Skin of body (tissue), 3 donors: ENCODE measurements at places on chromosomes 7 and 10.

DNA sequence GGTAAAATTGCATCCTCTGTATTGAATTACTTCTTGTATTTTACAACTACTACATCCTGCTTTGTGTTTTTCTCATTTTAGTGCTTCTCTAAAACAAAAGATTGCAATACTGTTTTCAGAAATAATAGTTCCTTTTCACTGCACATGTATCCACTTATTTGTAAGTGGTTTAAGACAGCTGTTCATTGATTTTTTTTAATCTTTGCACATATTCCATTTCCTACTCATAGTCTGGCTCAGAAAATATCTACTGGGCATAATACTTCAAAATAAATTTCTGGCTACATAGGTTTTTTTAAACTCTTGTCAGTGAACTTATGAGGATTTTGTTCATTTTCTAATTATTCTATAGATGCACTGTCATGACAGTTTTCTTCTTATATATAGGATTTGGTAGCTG, 54.8 kb downstream of the SND1 start:
- no peak for DNase-seq

DNA sequence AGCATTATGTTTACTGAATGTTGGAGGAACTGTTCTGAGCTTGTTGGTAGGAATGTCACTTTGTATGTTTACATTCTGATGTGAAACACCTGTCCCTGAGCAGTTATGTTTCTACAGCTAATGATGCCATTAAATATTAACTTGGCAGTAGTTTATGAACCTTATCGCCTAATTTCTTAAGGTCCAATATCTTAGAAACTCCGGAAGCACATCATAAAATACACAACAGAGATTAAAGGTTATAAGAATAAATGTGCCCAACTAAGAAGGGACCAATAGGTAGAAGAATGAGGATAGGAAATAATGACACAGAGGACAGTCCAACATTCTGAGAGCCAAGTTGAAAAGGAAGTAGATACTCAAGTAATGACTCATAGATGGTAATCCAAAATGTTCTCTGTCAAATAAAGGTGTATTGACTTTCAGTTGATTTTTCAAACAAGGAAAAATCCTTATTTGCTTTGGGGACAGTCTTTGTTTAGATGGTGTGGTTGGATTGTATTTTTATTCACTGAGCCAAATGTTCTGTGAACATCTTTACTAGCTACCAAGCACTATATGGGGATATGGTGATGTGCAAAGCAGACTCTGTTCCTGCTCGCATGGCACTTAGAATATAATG, 31.9 kb downstream of the LCOR start:
- no peak for DNase-seq

- no peak for DNase-seq
Observed at GRCh38 chr10:31051703-31052102, 20.0 kb upstream of the ZNF438 start.

GRCh38 chr7:8354503-8354902, 78.9 kb upstream of the NXPH1 start:
- no peak for DNase-seq

- DNase-seq: no peak
Observed at GRCh38 chr10:4061441-4061951, 276.5 kb upstream of the KLF6 start.

DNA sequence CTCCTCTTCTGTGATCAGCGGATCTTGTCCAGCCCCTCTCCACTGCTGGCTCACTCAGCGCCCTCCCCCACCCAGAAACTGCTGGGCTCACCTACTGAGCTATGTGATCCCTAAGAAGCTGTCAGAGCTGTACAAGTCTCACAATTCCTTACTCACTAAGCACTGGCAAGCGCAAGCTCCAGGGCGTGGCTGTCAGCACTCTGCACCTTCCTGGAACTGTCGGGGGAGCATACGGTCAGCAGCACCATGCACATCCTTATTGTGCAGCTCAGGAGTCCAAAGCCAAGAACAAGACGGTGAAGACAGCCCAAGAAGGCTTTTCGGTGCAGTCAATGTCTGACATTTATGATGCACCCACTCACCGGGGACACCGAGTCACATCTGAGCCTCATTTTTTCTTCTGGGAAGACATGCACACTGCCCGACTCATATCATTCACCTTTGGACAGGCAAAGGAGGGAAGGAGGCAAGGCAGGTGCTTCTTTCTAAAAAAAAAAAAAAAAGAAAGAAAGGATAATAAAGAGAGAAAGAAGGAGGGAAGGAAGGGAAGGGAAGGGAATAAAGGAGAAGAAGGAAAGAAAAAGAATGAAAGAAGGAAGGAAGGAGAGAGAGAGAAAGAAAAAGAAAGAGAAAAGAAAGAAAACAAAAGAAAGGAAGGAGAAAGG, 56.3 kb downstream of the ASB13 start:
- DNase-seq: no peak

DNA sequence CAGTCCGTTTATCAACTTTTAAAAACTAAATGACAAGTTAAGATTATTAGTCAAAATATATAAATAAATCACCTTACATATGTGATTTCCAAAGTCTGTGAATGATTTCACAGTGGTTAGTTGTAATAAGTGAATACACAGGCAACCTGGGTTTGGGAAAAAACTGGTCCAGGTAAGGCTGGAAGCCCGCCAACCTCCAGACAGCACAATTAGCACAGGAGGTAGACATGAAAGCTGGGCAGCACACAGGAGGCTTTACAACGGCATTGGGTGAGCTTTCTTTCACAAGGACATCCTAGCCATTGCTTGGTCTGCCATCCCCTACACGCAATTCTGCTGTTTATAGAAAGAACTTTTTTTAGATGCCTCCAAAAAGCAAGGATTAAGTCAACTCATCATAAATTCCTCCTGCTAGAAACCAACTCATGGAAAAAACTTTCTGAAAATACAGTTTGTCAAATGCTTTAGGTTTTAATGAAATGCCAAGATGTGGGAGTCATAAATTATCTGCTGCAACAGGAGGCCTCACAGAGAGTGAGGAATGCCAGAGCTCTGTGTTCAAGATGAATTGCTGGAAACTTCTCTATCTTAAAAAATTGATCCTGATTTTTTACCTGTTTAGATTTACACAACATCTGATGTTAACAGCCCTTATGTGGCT, 346.8 kb upstream of the NFE2L3 start:
- DNase-seq: no peak

DNA sequence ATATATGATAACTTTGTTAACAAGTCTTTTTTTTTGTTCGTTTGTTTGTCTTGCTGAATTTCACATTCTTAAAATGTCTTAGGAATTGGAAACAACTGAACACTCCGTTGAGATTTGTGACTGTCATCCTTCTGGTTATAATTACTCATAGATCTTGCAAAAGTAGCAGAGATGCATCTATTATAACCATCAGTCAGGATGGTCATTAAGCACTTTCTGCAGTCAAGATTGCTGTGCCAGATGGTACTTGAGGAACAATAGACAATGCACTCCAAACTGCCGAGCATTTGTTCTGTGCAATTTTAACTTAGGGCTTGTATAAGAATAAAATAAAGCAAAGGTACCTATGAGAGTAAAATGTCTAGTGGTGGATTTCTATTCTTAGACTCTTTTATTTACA, 710.1 kb upstream of the KCND2 start:
- no peak for DNase-seq

DNA sequence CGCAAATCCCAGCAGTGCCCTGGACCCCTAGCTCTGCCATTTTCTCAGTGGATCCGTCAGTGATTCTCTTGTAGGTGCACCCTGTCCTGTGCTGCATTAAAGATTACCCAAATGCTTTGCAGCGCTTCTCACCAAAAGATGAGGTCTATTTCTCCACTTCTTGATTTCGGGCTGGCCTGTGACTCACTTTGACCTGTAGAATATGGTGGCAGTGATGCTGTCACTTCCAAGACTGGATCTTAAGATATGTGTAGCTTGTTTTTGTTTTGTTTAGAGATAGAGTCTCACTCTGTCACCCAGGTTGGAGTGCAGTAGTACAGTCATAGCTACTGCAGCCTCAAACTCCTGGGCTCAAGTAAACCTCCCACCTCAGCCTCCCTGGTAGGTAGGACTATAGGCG, 37.0 kb upstream of the ZMIZ1 start:
- DNase-seq: no peak

GRCh38 chr10:6460861-6461409, 119.1 kb downstream of the PRKCQ start:
- no peak for DNase-seq

DNA sequence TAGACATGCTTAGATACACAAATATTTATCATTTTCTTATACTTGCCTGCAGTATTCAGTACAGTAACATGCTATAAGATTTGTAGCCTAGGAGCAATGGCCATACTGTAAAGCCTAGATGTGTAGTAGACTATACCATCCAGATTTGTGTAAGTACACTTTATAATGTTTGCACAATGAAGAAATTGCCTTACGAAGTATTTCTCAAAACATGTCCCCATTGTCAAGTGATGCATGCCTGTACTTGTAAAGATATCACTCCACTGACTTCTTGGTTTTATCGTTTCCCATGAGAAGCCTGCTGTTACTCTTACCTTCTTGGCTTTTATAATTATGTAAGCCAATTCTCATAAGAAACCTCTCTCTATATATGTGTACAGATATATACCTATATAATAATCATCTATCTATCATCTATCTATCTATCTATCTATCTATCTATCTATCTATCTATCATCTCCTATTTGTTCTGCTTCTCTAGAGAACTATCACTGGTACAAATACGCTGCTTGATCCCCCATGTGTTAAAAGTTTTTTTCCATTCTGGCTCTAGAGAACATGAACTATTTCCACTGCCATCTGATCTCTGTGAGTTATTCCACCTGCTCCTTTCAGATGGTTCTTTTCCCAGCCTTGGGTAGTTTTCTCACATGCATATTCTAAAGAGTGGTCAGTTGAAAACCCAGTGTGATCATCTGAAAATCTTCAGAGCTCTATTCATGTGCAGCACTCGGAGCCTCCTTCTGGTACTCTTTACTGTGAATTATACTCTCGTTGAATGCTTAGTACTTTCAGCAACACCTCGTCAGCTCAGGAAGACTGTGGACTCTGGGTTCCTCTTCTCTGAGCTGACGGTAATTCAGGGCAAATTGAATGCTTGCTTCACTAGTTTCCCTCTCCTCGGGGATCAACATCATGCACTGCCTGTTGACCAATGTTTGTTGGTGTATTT, 14.5 kb upstream of the VCL start:
- no peak for DNase-seq

DNA sequence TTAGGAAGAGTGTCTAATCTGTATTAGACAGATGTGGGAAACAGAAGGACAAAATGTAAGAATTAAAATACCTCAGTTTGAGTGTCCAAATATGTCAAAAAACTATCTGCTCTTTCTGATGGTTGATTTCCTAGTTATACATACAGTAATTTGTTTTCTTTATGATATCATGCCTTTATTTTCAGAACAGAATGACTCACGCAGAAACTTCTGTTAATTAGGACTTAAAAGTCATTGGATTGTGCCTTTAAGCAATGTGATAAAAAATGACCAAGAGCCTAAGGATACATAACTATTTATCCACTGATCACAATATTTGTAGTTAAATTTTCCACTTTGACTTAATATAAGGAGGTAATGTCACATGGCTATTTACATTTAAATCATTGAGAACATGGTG, 206.7 kb upstream of the PTPRZ1 start:
- no peak for DNase-seq

- DNase-seq: no peak
Observed at GRCh38 chr7:132430861-132431822, 145.1 kb downstream of the PLXNA4 start.

- DNase-seq: peak; percentile 94
Observed at GRCh38 chr7:27952456-27953285, 212.7 kb downstream of the TAX1BP1 start.

GRCh38 chr10:118238573-118239235, 103.4 kb downstream of the FAM204A start:
- DNase-seq: no peak

- no peak for DNase-seq
Observed at GRCh38 chr10:124597846-124598165, 136.2 kb downstream of the LHPP start.

DNA sequence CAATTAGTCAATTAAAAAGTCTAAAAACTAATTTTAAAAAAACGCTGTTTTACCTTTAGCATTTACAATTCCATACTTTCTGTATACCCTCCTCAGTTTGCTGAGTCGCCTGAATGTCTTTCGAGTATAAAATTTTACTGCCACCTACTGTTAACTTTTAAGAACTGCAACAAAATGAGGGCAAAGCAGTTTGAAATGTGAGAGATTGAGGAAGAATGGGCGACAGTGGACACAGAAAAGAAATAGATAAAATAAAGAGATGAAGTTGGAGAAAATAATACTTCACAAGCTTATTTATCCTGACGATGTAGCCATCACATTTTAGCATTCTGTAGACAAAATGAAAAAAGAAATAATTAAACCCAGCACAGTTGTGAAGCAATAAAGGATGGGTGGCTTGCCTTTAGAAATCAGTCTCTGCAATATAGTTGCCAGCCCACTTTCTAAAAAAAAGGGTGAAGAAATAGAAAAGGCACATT, 110.8 kb upstream of the PTN start:
- DNase-seq: peak; percentile 43

DNA sequence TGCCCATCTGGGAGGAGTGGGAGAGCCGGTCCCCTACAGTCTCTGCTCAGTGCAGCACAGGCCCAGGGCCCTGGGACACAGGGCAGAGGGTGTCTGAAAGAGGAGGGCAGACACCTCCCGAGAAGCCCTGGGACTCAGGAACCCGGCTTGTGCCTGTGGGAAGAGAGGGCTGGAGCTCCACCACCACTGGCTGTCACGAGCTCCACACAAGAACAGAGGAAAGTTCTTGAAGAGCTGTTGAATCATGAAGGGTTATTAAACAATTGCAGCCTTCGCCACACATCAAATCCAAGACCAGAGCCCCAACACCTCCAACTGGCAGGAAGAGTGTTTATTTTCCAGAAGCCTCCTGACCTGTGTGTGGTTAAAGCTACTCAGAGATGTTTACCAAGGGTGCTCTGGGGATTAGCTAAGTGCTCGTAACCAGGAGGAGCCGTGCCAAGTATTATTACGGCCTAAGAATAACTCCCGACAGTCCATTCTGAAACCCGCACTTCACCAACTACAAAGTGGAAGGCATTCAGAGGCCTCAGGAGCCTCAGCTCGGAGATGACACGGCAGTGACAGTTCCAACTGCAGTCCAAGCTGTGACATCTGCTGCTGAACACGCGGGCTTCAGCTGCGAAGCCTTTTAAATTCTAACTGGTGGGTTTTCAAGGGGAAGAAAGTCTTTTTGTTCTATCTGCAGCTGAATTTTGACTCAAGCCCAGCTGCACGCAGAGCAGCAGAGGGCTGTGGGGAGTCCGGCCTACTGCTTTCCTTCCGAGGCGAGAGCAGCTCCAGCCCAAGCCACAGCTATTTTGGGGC, 75.1 kb downstream of the MAD1L1 start:
- DNase-seq: peak; percentile 54

- DNase-seq: no peak
Observed at GRCh38 chr10:3811291-3811870, 26.4 kb upstream of the KLF6 start.
